Activated T-cell treated with anti-CD3 and anti-CD28 coated beads, Interleukin-2, amount 50 U/mL, for 1 hour (primary cell): ENCODE measurements at places on chromosomes 13 and 19.

DNA sequence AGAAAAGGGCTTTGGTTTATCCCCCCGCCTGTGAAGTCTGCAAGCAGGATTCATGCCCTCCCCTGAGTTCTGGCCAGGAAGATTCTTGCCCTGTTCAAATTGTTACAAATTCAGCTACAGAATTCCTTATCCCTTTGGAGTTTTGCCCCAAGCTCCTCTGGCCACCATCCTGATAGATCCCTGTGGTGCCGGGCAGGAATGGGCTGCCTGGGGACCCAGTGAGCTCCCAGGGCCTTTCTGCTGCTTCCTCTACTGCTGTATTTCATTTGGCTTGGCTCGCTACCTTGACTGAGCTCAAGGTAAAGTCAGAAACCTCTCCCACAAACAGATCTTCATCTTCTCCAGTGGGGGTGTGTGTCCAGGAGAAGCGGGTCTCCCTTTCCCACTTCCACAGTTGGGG, 194.6 kb upstream of the NBEA start:
- no peak for DNase-seq

DNA sequence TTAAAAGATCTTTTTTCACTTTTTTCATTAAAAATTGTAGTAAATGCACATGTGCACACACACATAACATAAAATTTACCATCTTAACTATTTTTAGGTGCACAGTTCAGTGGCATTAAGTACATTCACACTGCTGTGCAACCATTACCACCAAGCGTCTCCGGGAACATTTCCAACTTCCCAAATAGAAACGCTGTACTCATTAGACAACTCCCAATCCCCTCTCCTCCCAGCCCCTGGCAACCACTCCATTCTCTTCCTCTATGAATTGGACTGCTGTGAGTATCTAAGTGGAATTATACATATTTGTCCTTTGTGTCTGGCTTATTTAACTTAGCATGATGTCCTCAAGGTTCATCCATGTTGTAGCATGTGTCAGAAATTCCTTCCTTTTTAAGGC, 11.6 kb downstream of the GJB2 start:
- no peak for DNase-seq

DNA sequence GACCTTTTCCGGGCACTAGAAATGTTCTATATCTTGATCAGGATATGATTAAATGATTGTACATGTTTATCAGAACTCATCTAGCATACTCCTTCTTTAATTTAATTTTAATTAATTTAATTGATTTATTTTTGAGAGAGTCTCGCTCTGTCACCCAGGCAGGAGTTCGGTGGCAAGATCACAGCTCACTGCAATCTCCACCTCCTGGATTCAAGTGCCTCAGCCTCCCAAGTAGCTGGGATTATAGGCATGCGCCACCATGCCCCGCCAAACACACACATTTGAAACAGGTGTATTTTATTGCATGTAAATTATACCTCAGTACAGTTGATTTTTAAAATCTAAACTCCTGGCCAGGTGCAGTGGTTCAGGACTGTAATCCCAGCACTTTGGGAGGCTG, 17.4 kb upstream of the BCL3 start:
- no peak for DNase-seq

DNA sequence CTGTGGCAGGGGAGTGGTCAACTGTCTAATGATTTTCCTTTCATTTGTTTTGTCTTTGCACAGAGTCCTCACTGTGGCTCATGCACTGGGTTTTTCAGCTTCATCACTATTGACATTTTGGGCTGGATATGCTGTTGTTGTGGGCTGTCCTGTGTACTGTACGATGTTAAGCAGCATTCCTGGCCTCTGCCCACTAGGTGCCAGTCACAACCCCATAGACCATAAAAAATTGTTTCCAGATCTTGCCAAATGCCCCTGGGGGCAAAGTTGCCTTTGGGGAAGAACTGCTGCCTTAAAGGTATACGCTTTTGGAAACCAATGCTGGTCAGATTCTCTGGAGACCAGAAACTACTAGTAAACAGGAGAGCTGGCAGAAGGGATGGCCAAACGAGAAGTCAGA, 310.4 kb downstream of the SPRY2 start:
- DNase-seq = no peak

GRCh38 chr13:76936763-76937162, 11.5 kb upstream of the ACOD1 start:
- DNase-seq = no peak

GRCh38 chr19:43591904-43592772, 3.8 kb downstream of the IRGQ start:
- no peak for DNase-seq
